ENCODE measurements at places on chromosomes 2 and 18.

- DNase-seq: no peak
Observed at GRCh38 chr2:217075268-217076057, 215.6 kb upstream of the TNP1 start.

GRCh38 chr2:136151021-136151971 is 33.3 kb upstream of the CXCR4 start:
- DNase-seq: no peak

- DNase-seq: no peak
Observed at GRCh38 chr2:170201734-170202393, 23.9 kb downstream of the MYO3B start.

DNA sequence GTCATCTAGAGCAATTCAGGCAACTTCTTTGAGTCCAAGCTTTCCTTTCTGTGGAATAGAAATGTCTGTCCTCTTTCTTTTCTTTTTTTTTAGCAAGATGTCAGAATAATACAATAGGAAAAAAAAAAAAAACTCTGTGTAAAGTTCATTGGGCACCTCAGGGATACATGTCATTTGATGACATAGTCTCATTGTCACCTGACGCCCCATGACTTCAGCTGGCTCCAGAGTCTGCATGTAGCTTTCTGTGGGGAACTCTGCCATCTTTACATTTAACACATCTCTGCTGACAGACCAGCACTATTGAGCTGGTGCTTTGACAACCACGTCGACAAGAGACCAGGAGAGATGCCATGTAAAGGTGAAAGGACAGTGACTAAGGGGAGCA is 172.5 kb upstream of the KLF7 start:
- no peak for DNase-seq

DNA sequence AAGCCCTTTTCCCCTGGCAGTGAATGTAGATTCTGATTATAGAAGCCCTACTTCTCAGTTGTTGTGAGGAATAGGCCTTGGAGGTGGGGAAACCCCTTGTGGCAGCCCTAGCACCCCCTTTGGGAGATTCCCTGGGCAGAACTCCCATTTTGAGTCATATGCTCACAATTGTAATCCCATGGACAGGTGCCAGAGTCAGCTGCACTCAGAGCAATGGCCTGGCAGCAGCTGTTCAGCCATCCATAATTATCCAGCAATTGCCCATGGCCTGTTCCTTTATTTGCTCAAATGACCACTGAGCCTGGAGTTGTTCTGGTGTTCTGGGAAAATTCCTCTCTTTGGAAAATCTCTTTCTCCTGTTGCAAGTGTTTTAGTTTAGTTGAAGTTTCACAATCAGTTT is 71.7 kb downstream of the PTRHD1 start:
- no peak for DNase-seq

GRCh38 chr2:58788402-58788801 is 547.3 kb upstream of the FANCL start:
- DNase-seq: no peak

- no peak for DNase-seq
Observed at GRCh38 chr2:141501752-141502151, 629.1 kb downstream of the LRP1B start.

DNA sequence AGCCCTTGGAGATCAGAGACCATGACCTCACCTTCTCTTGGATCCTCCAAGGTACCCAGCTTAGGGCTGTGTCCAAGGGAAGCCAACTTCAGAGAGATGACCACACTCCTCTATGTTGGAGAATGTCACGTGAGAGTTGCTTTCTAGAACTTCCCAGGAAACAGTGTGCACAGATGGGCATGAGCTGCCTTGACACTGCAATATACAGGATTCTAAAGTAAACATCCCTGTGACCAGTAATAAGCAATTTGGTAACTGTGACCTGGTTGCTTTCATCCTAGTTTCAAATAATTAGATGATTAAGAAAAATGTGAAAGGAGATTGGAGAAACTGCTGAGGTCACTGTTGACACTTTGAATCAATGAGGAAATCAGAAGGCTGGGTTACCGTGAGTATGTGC is 181.1 kb upstream of the EPAS1 start:
- DNase-seq: no peak

DNA sequence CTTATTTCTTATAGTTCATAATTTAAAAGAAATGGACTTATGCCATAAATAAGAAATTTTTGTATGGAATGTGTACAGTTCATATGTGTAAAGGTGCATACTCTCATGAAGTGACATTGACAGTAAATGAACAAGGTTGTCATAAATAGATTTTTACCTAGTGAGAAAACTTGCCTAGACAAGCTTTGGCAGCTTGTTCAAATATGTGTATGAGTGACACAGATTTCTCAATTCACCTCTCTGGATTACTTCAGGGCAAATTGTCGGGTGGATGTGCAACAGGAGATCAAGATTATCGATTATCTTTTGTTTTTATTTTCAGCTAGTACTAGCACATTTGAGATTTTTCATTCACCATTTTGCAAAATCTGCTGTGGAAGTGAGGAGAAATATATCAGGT is 758.1 kb upstream of the ACVR2A start:
- DNase-seq: no peak

GRCh38 chr2:21261591-21261990 is 137.8 kb downstream of the TDRD15 start:
- no peak for DNase-seq

DNA sequence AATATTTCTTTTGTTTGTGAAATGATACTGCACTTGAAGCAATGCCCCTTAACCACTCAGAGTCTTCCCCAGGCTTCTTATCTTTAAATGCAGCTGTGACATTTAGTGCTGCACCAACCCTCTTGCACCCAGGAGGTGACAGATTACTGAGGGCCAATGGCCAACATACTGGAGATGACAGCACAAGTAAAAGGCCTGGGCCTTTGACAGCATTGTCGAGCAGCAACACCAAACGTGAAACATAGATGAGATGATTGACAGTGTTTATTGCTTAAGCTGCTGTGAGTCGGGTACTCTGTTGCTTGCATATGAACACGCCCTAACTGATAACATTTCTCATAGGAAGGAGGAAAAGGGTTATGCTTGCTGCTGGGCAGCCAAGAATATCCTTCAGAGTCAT is 80.3 kb downstream of the THNSL2 start:
- no peak for DNase-seq

- no peak for DNase-seq
Observed at GRCh38 chr18:9631814-9632496, 17.6 kb upstream of the PPP4R1 start.

- DNase-seq: no peak
Observed at GRCh38 chr2:127843677-127844076, 14.3 kb downstream of the POLR2D start.

- DNase-seq: no peak
Observed at GRCh38 chr2:1972948-1973347, 228.6 kb upstream of the PXDN start.

- DNase-seq: no peak
Observed at GRCh38 chr2:135685361-135685760, 56.3 kb upstream of the UBXN4 start.

DNA sequence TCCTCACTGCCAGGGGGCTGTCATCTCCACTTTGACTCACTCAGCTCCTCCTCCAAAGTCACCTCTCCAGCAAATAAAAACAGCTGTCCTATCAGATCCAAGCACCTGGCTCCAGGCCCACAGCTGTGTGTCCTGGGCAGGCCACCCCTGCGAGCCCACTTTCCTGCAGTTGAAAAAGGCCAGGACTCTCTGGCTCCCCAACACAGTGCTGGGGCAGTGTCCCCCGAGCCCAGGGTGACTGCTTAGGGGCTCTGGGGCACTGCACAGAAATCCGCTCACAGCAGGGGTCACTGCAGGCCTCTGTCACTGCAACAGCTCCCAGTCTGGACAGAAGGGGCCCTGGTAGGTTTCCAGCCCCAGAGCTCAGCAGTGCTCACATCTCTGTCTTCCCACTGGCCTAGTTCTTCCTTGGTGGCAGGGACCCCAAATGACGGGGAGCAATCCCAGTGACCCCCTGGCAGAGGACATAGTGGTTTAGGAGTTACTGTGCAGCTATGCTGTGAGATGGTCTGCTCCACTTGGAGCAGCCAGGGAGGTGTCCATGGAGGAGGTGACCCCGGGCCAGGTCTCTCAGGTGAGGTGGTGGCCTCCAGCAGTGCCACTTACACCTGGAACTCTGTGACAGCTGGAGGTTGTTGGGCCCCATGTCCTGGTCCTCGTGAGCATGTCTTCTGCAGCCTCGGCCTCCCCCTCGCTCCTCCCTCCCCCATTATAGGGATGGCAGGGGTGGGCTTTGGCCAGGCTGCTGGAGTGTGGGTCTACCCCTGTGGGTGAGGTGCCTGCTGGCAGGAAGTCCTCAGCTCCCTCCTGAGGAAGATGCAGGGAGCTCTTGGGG is 35.5 kb downstream of the HS6ST1 start:
- no peak for DNase-seq

GRCh38 chr2:120241684-120242083 is 11.0 kb upstream of the RALB start:
- no peak for DNase-seq

- DNase-seq: no peak
Observed at GRCh38 chr2:103292573-103292972, 530.7 kb downstream of the TMEM182 start.

DNA sequence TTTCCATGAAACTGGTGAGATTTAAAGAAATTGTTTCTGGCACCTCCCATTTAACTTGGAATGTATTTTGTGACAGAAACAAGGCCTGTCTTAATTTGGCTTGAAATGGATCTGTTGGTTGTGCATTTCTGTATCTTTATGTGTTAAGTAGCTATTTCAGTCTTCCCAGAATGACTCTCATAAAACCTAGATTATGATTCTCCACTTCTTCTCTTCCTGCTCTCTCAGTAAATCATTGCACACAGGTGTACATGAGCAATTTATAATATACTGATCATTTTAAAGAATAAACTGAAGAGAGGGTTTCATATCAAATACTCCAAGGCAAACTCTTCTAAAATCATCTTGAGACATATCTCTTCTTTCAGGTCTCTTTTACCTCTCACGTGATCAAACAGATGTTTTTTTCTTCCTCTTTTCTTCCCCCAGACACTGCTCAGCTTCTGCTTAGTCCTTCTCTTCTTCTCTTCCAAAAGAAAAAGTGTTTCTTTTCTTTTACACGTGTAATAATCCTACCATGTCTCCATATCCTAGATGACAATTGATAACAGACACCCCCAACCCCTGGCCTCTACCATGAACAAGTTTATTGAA is 112.0 kb downstream of the PPP1R1C start:
- no peak for DNase-seq

DNA sequence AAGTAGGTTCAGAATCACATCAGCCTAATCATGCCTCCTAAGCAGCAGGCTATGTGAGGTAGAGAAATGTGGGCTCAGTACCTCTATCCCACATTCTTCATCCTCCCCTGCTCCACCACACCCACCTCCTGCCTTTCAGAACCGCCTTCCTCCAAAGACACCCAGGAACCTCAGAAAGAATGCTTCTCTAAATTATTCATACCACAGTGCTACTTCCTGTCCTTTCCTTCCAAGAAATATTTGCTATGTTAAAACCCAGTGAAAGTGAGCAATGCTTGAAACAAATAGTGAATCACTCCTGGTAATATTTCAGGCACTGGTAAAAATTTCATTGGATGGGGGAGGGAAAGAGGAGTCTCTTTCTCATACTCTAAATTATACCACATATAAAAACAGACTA is 24.0 kb upstream of the CREB1 start:
- DNase-seq: no peak

- no peak for DNase-seq
Observed at GRCh38 chr2:201959198-201959597, 74.5 kb upstream of the FZD7 start.

DNA sequence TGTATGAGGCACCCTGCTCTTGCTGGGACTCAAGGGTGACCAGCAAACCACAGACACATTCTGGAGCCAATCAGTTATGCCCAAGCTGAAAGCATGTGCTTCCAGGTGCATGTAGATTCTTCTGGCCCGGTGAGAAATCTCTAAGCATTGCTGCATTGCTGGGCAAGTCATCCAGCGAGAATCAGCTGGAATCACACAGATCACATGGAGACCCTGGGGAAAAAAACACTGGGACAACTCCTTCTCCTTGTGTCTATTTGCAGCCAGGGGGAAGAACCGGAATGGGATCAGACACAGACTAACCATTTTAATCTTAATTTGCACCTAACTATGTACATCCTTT is 119.7 kb upstream of the KLF7 start:
- DNase-seq: no peak

DNA sequence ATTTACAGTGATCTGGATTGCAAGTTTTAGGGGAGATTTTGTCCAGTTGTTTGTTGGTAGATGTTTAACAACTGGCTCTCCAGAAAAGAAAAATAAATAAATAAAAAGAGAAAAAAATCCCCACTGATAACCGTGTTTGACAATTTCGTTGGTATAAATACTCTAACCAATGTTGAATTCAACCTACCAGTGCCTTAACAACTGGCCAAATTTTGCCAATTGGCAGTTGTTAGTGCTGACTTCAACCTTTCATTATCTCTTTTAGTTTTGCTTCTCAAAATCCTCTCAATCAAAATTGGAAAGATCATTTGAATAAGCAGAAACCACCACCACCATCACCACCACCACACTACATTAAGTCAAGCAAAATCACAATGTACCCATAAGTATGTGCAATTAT is 490.3 kb downstream of the PIK3C3 start:
- DNase-seq: no peak

DNA sequence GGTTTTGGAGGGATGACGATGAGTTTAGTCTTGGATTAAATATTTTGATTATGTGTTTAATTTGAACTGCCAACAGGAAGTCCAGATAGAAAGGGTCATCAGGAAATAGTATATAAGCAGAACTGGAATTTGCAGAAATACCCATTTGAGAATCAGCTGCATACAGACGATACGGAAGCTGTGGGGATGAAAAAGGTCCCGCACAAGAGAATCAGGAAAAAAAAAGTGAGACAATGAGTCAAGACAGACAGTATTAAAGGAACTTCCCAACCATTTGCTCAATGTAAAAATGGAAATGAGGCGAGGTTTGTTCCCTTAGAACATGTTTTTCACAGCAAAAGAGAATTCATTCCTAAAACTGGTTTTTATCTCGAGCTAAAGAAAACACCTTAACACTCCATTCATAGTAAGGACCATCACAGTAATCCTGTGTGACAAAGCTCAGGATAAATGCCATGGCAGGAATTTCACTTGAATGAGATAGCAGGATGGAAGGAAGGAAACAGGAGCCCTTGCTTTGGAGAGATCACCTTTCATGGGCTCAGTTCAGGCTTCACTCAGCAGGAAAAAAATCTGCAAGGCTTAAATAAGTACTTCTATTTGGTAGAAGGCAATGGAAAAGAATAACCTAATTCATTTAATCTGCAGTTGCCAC is 29.3 kb downstream of the BCL2 start:
- DNase-seq: no peak

GRCh38 chr2:15059870-15060512 is 427.5 kb downstream of the LRATD1 start:
- no peak for DNase-seq

- DNase-seq: no peak
Observed at GRCh38 chr18:48040457-48041110, 110.1 kb upstream of the SMAD2 start.

All from activated CD4-positive, alpha-beta T cell treated with anti-CD3 and anti-CD28 coated beads, Interleukin-2, amount 50 U/mL, for 24 hours (primary cell).